ENCODE measurements at places on chromosomes 5 and 9.

- DNase-seq, result no peak
Observed at GRCh38 chr9:122318284-122318683, 52.5 kb upstream of the PTGS1 start.

DNA sequence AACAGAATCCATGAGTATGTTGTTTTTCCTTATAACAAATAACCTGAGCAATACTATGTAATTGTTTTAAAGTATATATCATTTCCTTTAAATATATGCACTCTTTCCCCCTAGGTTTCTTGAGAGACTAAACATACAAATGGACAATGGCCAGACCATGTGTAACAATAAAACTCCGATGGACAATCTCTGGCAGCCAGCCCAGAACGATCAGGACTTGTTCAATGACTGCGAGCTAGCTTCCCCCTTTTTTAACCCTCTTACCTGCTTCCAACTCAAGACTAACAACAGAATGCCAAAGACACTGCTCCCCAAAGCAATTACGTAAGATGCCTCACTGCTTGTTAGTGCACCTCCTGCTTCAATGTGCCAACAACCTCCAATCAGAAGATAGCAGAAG, 94.9 kb downstream of the HTR4 start:
- no peak for DNase-seq

DNA sequence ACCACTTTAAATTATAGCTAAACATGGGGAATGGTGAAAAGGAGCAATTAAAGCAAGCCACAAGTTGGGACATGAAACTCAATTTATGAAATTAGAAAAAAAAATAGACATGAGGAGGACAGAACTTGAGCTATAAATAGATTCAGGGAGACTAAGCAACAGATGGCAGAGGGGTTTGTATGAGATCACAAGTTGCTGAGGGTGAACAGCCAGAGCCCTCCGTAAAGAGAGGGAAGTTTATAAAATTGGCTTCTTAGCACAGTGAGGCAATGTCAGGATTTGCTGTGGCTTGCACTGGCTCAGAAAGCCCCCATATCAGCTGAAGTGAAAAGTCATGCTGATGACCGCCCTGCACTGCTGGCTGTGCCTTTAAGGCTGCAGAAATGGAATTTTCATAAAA, 443.4 kb upstream of the CD180 start:
- no peak for DNase-seq

DNA sequence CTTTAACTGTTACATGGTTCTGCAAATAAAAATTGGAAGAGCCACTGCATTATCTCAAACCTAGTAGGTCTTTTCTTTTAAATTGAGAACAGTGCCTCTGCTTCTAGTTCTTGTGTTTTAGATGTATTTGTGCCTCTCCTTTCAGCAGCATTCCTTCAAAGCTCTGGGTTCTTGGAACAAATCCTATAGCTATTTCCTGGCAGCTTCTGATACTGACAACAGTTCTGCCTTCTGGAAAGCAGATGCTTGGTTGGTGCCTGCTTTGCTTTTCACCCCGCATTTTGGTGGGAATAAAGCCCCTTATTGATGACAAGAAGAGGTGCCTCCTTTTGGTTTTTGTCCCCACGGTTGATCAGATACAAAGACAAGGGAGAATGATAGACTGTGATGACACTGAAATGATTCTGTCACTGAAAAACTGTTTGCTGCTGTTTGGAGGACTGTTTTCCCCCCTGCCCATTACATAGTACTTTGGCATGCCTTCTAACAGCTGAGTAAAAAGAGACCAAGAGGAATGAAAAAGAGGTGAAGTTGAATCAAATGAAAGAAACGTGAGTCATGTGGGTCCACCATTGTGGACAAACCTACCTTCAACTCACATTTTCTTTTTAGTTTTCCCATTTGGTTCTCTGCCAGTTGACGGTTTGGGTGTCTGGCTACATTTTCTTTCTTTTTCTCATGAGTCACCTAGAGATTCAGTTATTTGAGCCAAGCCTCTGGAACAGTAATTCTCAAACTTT, 5.6 kb downstream of the PTCD2 start:
- no peak for DNase-seq

GRCh38 chr9:13705373-13705772, 425.9 kb upstream of the MPDZ start:
- no peak for DNase-seq

GRCh38 chr5:110917161-110917875, 154.2 kb upstream of the TSLP start:
- DNase-seq, result no peak

GRCh38 chr5:35205186-35205585, 25.1 kb downstream of the PRLR start:
- no peak for DNase-seq

GRCh38 chr5:35063414-35063813, 15.7 kb upstream of the AGXT2 start:
- no peak for DNase-seq

GRCh38 chr9:125863923-125864322, 116.8 kb downstream of the PBX3 start:
- DNase-seq, result no peak

GRCh38 chr5:170315154-170315553, 17.6 kb upstream of the LCP2 start:
- DNase-seq, result no peak

DNA sequence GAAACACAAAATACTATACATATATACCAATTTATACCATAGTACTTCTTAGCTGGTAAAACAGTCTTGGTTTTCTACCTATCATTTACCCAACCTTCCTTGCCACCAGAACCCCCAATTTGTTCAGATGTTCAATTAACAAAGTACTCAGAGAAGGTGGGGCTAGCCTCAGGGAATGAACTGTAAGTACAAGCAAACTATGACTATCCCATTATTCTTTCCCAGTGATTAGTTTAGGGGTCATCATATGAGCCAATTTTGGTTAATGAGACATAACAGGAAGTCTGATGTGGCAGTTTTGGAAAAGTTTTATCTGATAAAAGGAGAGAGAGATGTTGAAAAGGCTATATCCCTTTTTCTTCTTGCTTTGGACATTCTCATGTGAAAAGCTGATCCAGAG, 125.8 kb downstream of the DTWD2 start:
- no peak for DNase-seq

DNA sequence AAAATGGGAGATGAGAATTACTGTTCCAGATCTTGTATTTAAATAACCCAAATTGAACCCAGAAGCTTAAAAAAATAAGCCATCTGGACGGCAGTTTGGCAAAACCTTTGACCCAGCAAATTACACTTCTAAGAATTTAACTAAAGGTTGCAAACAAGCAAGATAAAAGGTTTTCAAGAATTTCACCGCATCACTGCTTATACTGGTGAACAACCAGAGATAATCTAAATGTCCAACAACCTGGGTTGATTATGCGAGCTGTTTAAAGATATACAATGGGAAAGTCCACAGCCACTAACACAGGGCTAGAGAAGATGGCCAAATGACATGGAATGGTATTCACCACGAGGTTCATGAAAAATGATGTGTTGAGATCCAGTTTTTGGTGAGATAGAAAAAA, 149.3 kb downstream of the GNAQ start:
- DNase-seq, result no peak

DNA sequence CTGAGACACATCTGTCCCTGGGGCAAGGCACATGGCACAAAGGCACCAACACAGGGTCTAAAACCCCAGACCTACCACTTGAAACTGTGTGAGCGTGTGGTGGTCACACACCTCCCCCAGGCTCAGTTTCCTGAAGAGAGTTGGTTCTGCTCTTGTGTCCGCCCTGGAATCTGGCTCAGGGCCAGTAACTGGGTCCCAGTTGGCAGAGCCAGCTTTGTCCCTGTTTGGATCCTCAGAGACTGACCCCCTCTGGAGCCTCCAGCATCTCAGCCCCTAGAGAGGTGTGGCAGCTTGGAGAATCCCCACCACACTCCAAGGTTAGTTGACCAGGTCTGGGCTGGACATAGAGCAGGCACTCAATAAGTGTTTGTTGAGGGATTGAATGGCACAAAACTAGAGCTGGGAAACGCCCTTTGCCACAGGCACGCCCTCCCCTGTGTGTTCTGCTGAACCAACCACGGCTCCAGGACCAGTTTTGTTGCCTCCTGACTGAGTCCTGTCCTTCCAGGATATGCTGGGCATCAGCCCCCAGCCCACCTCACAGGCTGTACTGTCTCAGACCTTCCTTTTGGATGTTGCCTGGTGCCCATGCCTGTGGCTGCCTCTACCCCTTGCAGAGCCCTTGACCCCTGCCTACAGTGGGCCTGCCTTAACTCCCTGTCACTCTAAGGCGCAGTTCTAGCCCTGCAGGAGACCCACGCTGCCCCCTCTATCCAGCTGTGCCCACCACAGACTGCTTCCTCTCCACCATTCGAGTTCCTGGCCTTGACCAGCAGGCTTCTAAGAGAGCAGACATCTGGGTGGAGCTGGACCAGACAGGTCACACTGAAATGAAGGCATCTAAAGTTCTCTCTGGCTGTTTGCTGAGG, 3.8 kb upstream of the PDLIM4 start:
- DNase-seq, result no peak

DNA sequence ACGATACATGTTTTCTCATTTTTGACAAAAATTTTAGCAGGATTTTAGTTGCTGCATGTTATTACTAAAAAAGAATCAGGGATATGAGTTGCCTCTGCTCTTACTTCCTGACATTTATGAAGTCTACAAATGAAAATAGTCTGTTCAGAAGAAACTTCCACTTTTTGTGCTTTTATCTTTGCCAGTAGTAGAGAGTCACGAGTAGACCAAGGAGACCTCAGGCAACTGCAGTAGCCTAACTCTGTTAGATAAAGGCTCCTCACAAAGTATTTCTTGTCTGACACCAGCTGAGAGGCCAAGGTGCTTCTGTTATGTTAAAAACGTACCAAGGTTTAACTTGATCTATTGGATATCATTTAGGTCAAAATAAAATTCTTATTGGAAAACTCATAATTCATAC, 333.9 kb downstream of the NR2F1-AS1 start:
- no peak for DNase-seq

DNA sequence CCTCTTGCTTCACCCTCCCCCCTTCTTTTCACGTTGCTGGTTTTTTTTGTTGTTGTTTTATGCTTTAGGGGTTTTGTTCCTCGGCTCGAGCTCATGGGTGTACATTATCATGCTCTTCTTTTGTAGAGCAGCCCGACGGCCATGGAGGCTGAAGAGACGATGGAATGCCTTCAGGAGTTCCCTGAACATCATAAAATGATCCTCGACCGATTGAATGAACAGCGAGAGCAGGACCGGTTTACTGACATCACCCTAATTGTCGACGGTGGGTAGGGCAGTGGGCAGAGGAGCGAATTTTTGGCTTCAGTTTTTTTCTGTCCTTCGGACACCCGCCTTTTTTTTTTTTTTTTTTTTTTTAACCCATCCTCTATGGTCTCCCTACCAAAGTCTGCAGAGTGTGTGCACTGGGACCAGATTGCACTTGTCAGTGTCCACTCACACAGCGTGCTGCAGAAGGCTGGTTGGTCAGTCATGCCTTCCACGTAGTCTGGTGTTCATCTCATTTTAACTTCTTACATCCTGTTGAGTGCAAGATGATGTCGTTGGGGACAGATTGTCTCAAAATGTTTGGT, 1.3 kb downstream of the ZNF131 start:
- no peak for DNase-seq

DNA sequence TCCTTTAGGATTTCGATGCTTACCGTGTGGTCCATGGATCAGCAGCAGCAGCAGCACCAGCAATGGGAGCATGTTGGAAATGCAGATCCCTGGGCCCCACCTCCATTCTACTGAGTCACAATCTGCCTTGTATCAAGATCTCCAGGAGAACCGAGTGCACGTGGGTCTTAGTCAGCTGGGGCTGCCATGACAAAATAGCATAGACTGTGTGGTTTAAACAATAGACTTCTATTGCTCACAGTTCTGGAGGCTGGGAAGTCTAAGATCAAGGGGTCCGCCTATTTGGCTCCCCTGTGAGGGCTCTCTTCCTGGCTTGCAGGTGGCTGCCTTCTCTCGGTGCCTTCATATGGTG, 1.3 kb upstream of the PROP1 start:
- DNase-seq, result no peak

DNA sequence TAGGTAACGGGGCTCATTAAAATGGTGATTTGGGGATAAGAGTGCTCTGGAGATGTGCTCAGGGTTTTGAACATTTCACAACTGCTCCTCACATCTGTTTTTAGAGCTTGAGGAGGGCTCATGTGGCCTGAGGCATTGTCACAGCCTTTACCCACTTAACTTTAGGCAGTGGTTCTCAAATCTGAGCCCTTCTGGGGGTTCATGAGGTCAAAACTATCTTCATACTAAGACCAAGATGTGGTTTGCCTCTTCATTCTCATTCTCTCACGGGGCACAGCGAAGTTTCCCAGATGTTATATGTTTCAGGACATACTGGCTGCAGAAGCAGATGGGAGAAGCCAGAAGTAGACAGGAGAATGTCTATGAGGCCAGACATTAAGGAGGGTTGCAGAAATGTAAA, 38.4 kb downstream of the STXBP1 start:
- DNase-seq, result no peak

- DNase-seq, result no peak
Observed at GRCh38 chr5:43619380-43619779, 16.4 kb downstream of the NNT start.

GRCh38 chr5:154506049-154506715, 28.2 kb upstream of the HAND1 start:
- no peak for DNase-seq

- no peak for DNase-seq
Observed at GRCh38 chr5:10684303-10685086, 76.5 kb downstream of the DAP start.

DNA sequence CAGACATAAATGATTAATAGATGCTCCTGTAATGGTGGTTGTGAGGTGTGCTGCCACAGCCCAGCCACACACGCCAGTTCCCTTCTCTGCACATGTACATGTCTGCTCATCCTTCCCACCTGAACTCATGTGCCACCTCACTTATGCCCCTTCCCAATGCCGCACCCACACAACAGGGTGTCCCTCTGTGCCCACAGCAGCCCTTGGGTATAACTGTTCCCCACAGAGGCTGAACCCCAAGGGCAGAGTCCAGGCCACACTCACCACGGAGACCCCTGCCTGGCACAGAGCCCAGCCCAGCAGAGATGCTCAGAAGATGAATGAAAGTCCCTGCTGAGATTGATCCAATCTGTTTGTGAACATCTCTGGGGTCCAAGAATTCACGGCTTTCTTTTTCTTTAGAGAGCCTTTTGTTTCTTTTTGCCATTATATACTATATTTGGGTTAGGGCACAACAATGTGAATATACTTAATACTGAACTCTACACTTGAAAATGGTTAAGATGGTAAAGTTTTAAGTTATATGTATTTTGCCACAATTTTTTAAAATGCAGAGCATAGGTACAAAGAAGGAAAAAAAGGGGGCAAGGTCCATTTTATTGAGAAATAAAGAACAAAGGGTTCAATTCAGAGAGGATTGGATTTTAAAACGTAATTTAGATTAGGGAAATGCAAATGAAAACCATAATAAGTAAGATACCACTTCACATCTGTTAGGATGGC, 29.6 kb downstream of the IRF1 start:
- no peak for DNase-seq

GRCh38 chr9:124629600-124629999, 122.4 kb upstream of the NR5A1 start:
- DNase-seq, result no peak

GRCh38 chr9:120307599-120307998, 272.4 kb downstream of the CDK5RAP2 start:
- no peak for DNase-seq

GRCh38 chr9:131641618-131642495, 96.5 kb downstream of the PRRT1B start:
- no peak for DNase-seq

- no peak for DNase-seq
Observed at GRCh38 chr5:28561522-28561921, 1523.1 kb upstream of the CDH9 start.

- DNase-seq, result no peak
Observed at GRCh38 chr9:127734247-127734746, 797 bp downstream of the TOR2A start.

- DNase-seq, result no peak
Observed at GRCh38 chr9:13268469-13268868, 11.0 kb downstream of the MPDZ start.

Measured in stimulated activated CD8-positive, alpha-beta memory T cell treated with anti-CD3 and anti-CD28 coated beads, Interleukin-2, amount 100 ng/mL, for 1 hour (primary cell).